ENCODE measurements at places on chromosomes 11 and 22.

DNA sequence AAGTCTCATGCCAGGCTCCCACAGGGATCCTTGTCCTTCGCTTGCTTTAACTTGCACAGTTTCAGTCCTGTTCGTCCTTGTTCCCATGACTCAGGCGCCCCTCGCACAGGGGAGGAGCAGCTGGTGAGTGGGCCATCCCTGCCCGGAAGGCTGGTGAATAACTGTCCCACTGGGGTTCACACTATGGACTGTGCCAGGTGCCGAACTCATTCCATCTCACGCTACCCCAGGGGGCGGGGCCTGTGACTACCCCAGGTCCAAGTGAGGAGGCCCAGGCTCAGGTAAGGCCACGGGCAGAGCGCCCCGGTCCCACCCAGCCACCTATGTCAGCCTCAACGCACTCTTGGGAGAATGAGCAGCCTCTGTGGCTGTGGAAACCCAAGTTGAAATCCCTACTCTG lies 7.2 kb upstream of the CARD10 start:
- DNase-seq: peak; percentile 59

GRCh38 chr11:133541021-133541719 lies 8.9 kb upstream of the OPCML start:
- no peak for DNase-seq

- DNase-seq: no peak
These were observed 21.4 kb upstream of the ACRV1 start for GRCh38 chr11:125701858-125702621.

- DNase-seq: peak; percentile 70
These were observed 400.5 kb downstream of the TENM4 start for GRCh38 chr11:79040348-79040747.

DNA sequence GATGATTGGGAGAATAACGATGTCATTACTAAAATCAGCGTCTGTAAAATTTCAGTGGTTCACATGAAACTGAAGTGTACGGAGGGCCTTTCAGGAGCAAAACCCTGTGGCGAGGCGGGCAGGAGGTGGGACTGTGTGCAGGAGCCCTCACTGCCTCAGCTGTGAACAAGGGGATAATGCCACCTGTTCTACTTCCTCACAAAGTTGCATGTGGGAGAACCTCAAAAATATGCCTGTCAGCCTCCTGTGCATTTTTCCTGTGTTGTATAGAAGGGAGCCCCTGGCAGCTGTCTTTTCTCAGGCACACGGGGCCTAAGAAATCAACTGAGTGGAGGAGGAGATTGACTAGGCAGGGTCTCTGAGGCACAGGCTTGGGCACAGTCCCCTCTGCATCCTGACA lies 43.0 kb upstream of the MYO18B start:
- no peak for DNase-seq

GRCh38 chr11:36141196-36141953 lies 147.8 kb downstream of the COMMD9 start:
- no peak for DNase-seq

DNA sequence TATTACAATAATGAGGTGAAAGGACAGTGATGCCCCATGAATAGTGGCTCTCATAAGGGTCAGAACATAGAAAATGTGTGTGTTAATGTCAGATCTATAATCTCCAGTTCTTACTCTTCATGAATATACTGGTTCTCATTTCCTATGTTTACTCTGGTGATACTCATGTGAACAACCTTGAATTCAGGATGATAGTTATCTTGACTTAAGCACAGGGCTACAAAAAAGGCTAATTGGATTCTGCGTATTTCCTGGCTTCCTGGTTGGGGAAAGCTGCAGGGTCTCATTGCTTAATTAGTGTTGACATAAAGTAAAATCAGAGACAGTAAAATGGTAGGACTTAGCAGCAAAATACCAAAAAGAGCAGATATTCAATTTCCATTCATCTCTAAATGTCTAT lies 1316.8 kb upstream of the RAG2 start:
- DNase-seq: no peak

DNA sequence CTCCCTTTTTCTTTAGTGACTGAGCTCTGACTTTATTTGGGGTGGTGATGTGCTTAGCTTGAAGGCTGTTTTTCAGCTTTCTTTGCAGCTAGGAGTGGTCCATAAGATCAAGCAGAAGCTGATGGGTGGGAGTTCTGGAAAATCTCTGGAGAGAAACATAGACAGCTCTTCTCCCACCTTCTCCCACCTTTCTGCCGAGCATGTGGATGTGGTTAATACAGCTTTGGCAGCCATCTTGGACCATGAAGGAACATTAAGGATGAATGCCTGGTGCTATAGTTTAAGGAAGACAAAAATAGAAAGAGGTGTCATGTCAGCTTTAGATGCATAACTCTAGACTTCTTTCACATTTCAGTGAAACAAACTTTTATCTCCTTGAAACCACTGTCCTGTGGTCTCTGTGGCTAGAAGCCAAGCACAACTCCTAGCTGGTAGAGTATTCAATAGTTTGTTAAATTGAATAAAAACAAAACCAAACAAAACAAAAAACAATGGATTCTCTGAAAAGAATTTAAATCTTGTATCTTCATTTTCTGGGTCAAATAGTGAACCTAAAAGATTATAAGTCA lies 203.6 kb upstream of the SESN3 start:
- no peak for DNase-seq

DNA sequence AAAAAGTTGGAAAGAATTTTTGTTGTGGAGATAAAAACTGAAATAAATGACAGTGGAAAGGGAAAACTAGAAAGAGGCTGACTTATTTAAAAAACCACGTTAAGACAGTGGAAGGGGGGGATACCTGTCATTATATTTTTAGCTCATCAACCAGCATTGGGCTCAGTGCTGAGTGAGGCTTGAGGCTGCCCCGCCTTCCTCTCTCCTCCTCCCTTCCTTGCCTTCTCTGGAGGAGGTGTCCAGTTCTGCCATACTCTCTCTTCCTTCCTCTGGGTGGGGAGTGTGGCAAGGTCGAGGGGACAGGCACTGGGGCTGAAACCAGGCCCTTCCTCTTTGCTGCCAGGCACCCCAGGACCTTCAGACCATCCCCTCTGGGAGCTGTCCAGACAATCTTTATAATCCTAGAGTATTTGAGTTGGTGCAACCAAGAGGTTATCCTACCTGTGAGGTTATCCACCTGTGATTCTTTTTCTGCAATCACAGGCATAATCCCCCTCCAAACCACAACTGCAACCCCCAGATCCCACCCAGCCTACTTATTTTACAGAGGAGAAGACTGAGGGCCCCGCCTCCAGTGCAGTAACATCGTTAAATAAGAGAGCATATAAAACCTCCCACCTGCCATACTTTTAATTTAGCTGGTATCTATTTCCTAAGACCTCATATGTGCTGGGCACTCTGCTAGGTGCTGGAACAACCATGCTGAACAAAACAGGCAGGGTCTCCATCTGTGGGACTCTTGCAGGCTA lies 578.5 kb downstream of the BUD13 start:
- no peak for DNase-seq

DNA sequence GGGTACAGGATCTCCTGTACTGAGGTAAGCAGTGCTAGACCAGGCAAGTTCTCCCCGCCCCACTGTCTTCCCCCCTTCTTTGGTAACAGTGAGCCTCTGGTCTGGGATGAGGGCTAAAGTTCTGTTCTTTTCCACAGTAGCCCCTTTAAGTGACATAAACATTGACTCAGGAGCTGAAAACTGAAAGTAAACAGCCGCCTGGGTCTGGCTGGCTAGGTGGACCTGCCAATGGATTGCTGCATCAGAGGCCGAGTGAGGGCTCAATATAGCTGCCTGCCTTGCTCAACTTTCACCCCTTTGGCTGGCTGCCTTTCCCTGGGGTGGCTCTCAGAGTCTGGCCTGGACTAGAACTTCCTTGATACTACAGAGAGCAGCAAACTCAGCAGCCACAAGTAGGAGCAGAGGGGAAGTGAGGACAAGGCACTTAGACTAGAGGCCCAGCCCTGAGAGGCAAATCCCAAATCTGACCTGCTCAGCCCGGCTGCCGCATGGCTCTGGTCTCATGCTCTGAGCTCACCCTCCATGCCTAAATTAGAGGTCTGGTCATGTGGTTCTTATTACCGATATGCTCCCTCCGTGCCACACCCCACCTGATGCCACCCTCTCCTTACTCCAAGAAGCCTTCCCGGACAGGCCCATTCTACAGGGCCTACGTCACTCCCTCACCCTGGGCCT lies 9.6 kb upstream of the UCP3 start:
- DNase-seq: peak; percentile 91

- no peak for DNase-seq
These were observed 1395.9 kb downstream of the BRD1 start for GRCh38 chr22:48431536-48432315.

- no peak for DNase-seq
These were observed 6.1 kb downstream of the MRPL17 start for GRCh38 chr11:6677018-6677417.

GRCh38 chr11:111213256-111213655 lies 32.3 kb upstream of the POU2AF2 start:
- no peak for DNase-seq

GRCh38 chr11:7645206-7645605 lies 28.1 kb downstream of the CYB5R2 start:
- DNase-seq: no peak

GRCh38 chr11:12167061-12168000 lies 56.9 kb downstream of the MICAL2 start:
- peak; percentile 87 for DNase-seq

DNA sequence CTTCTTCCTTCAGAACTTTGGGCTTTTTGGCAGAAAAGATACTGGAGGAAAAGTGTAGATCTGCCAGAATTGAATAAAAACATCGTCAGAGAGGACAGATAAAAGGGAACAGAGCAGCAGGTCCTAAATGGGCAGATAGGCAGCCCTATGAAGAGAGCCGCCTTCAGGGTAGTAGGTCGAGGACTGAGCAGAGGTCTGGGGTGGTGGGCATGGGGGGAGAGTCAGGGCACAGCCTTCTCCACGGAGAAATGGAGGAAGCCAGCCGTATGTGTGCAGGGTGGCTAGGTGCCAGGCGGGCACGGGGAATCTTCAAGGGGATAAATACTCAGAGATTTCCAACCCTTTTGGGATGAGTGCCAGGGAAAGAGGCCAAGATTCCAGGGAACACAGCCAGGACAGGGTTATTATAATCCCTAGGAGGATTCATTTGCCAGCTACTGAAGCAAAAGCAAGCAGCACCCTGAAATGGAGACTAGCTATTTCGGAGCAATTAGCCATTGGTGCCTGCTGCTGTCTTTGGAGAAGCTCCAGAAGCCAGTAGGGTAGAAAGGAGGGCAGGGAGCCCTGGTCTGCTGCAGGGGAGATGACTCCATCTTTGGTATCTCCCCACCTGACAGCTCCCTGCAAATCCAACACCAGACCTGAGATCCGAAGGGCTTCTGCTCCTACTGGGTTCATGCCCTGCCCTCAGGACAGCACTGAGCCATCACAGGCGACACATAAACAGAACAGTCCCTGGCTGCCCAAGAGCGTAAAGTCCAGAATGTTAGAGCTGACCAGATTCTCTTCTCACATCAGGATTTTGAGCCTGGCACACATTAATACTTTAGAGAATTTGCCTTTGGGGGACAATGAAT lies 174.5 kb upstream of the NTM start:
- DNase-seq: peak; percentile 11

DNA sequence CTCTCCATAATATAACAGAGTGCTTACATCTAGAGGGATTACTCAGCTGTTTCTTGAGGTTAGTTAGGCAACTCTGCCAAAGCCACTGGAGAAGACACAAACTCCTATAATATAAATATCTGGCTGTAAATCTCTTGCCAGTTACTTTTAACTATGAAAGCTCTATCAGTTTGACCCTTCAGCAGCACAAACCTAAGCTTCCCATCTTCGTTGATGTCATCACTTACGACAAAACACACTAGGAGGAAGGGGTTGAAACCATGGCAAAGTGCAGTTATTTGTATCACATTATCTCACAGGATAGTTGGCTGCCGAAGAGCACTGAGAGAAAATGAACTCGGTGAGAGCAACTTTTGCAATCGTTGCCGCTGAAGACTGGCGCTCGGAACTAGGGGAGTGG lies 922.1 kb downstream of the OPCML start:
- DNase-seq: no peak

DNA sequence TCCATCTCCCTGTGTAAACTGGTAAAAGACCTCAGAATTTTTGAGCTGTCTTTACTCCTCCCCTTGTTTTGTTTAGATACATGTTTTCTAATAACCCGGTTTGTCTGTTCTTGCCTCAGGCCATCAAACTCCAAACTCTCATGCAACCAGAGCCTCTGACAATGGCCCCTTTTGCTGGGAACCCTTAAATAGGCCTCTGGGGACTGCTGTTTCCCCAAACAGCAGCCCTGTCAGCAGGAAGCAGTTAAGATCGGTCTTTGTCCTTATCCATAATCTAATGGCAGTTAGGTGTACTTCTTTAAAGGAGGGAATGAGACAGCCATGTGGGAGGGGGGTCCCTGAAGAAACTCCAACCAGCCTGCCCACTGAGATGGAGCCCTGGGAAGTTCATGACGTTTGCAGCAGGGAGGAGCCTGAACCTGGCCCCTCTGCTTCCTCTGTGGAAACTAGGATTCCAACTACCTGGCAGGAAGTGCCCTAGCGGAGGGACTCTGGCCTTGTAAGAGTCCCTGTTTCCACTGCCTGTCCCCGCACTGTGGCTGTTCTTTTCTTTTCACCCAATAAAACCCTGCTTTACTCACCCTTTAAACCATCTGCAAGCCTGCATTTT lies 1354.4 kb downstream of the LRRC4C start:
- no peak for DNase-seq

- no peak for DNase-seq
These were observed 37.4 kb upstream of the TOLLIP start for GRCh38 chr11:1346669-1347390.

GRCh38 chr11:14300661-14301304 lies 58.2 kb downstream of the RRAS2 start:
- DNase-seq: peak; percentile 86

GRCh38 chr11:76267556-76267955 lies 61.3 kb upstream of the WNT11 start:
- peak; percentile 33 for DNase-seq

DNA sequence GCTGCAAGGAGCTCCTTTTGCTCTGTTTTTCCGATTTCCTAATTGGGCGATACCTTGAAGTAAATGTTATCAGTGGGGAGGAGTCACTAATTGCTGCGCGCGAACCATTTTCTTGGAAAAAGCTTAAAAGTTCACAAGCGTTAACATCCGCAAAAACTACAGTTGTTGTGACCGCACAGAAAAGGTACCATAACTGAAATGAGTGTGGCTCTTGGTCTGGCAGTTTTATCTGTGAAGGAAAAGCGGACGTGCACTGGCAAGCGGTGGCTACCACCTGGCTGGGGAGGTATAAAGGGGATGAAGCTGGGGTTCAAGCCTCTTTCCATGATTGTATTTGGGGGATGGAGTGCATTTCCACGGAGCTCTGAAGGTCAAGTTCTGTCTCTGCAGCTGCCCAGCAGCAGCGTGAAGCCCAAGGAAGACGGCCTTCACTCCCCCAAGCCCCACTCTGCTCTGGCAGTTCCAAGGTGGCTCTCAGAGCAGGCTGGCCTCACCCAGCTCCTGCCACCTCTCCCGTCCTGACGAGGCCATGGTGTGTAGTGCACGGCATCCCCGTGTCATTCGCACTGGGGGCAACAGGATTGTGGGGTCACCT lies 27.5 kb downstream of the MOV10L1 start:
- no peak for DNase-seq

GRCh38 chr11:19777039-19777376 lies 64.4 kb downstream of the NAV2 start:
- no peak for DNase-seq

Measured in fibroblast of the aortic adventitia (primary cell).